Fibroblast of lung (primary cell): ENCODE measurements at places on chromosomes 11 and 22.
A peak's percentile ranks its signal among the peaks of the same experiment; 100 is the strongest.

GRCh38 chr11:422249-422656, 7.5 kb upstream of the SIGIRR start:
- no peak for DNase-seq
- H3K4me3 ChIP-seq = no peak overlapping the region
- H3K27ac ChIP-seq = no peak overlapping the region
- no peaks in the 10 kb centered on the region for H3K4me1 ChIP-seq
- H3K36me3 ChIP-seq = no peaks in the 10 kb centered on the region

DNA sequence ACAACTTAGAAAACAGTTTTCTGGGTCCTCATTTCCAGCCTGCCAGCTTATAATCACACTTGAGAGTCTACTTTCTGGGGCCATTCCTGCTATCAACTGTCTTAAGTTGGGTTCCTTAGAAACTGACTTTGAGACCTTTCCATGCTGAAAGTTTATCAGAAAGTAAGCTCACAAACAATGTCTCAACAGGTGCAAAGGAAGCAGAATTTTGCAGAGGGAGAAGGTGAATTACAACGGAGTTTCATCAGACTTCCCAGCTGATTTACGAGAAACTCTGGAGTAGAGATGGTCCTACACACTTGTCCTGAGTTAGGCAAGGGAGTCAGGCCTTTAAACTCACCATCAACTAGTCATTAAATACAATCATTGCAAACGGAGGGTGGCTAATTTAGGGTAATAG, 4.7 kb upstream of the OR52I2 start:
- no peaks in the 10 kb centered on the region for H3K36me3 ChIP-seq
- H3K4me3 ChIP-seq = no peak overlapping the region
- DNase-seq = no peak

DNA sequence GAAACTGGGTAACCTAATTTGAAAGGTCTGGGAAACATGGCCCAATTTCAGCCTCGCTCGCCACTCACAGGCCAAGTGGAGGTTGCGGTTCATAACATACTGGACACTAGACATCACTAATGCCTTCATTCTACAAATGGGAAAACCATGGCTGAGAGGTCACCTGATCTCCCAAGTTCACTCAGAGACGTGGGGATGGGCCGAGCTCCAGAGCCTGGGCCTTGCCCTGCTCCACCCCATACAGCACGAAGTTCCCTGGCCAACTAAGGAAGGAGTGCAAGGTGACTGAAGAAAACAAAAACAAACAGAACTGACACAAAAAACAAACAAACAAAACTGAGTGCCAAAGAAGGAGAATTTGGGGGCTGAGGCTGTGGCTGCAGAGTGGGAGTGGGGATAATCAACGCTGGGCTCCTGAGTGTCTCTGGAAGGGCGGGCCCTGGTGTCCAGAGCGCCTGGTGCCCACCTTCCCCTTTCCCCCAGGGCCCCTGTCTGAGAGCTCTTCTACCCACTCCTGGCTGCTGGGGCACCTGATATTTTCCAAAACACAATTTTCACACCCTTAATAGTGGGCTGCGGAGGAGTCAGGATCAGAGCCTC, 46.5 kb upstream of the ADA2 start:
- no peak for DNase-seq
- H3K27ac ChIP-seq = no peak overlapping the region
- H3K27me3 ChIP-seq = no peaks in the 10 kb centered on the region
- no peak overlapping the region for H3K4me3 ChIP-seq
- no peaks in the 10 kb centered on the region for H3K36me3 ChIP-seq

- H3K4me1 ChIP-seq = peaks cover 12% of the 10 kb centered on the region
- H3K4me3 ChIP-seq = no peak overlapping the region
- no peaks in the 10 kb centered on the region for H3K27me3 ChIP-seq
- no peaks in the 10 kb centered on the region for H3K36me3 ChIP-seq
- peak; percentile 68 for DNase-seq
- peak overlapping the region; percentile 18 for H3K27ac ChIP-seq
Observed at GRCh38 chr11:66136752-66137123, 66.7 kb downstream of the PACS1 start.

DNA sequence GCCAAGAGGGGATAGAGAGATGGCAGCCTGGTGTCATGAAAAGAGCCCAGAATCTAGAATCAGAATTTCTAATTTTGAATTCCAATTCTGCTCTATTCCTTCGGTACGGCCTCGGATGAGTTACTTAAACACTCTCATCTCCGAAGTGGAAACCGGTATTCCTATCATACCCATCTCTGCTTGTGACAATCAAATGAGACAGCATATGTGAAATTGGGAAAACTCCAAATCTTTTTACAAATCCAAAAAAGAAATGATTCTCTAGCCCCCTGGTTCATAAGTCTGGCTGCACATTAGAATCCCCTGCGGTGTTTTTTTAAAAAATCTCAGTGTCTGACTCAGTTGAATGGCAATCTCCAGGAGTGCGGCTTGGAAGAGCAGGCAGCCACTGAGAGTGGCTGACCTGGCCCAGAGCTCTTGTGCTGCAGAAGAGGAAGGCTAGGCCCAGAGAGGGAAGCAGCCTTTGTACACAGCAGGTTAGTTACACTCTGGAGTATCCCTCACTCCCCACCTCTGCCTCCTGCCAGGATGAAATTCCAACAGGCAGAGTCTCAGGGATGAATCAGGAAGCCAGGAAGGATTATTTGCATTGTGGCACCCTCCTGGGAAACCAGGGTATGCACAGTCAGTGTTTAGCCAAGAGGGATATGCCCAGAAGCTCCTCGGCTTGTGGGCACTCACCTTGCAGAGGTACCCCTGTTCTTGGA, 93.6 kb upstream of the ISX start:
- no peaks in the 10 kb centered on the region for H3K36me3 ChIP-seq
- no peak overlapping the region for H3K4me3 ChIP-seq
- H3K4me1 ChIP-seq = no peaks in the 10 kb centered on the region
- H3K27ac ChIP-seq = no peak overlapping the region
- no peak for DNase-seq

GRCh38 chr22:27310966-27311697, 490.4 kb downstream of the MN1 start:
- H3K4me1 ChIP-seq = no peaks in the 10 kb centered on the region
- no peaks in the 10 kb centered on the region for H3K27me3 ChIP-seq
- H3K4me3 ChIP-seq = no peak overlapping the region
- no peak overlapping the region for H3K27ac ChIP-seq
- no peak for DNase-seq
- H3K36me3 ChIP-seq = no peaks in the 10 kb centered on the region

DNA sequence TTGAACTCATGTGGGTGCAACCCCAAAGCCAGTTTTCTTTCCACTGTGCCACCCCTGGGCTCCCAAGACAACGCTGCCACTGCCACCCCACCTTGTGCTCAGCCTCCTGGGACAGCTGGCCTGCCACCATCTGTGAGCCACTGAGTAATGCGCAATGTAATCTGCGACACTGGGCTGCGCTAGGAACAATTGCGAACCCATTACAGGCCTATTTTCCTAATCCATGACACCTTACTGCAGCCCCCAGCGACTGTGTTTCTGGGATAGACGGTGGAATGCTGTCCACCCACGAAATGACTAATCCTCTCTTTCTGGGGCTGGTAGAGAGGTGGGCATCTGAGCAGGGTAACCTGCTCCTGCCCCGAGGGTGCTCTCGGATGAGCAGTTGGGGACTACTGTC, 22.2 kb downstream of the FLRT1 start:
- H3K4me3 ChIP-seq = no peak overlapping the region
- no peaks in the 10 kb centered on the region for H3K4me1 ChIP-seq
- H3K27ac ChIP-seq = no peak overlapping the region
- peaks cover 5% of the 10 kb centered on the region for H3K27me3 ChIP-seq

DNA sequence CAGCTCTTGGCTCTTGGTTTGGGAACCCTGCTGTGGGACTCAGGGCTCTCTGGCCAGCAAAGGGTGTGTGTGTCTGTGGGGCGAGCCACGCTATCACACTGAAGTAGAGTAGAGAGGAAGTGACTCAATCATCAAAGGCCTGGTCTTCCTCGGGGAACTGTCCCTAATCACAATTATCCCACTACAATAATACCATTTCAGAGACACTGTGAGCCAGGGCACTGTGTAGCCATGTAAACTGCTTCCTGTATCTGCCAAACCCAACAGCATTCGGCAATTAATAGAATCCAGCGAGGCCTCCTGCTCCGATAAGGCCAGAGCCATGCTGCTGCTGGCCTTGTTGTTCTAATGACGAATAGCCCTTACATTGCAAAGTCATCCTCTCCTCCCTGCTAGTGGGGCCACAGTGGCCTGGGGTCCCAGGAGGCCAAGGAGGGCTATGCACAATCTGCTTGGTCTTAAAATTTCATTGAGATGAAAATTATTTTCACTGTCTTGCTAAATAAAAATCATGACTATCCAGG, 49.8 kb upstream of the LMO2 start:
- no peak overlapping the region for H3K4me3 ChIP-seq
- no peaks in the 10 kb centered on the region for H3K36me3 ChIP-seq
- no peaks in the 10 kb centered on the region for H3K27me3 ChIP-seq
